CD8-positive, alpha-beta memory T cell (primary cell): ENCODE measurements at places on chromosomes 11 and 22. TPM values are rescaled to one million over a fixed set of nuclear protein-coding genes. Genes with fewer than 3 reads are reported as not detected.

GRCh38 chr11:27218421-27219038, 144.5 kb downstream of the CCDC34 start:
- DNase-seq: no peak
- no peaks in the 10 kb centered on the region for H3K27me3 ChIP-seq
- no peaks in the 10 kb centered on the region for H3K4me1 ChIP-seq
- no peaks in the 10 kb centered on the region for H3K36me3 ChIP-seq
- H3K27ac ChIP-seq: no peak overlapping the region
- H3K4me3 ChIP-seq: no peak overlapping the region

DNA sequence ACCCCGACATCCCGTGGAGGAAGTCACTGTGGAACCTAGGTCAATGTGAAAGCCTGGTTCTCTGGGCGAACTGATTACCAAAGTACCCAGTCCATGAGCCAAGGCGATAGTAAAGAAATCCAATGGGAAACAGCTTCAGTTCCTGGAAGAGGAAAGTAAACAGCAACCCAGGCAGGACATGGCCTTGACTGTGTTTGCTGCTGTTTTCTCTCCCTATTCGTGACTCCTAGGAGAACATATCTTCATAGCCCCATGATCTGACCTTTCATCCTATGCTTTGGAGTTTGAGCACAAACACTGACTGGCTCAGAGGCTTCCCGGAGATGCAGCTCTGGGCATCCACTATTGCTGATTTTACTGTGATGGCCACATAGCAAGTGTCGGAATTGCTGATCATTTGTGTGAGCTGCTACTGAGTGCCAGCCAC, 45.1 kb downstream of the LRFN4 start:
- H3K4me1 ChIP-seq: no peaks in the 10 kb centered on the region
- no peak overlapping the region for H3K27ac ChIP-seq
- DNase-seq: no peak
- no peak overlapping the region for H3K4me3 ChIP-seq

DNA sequence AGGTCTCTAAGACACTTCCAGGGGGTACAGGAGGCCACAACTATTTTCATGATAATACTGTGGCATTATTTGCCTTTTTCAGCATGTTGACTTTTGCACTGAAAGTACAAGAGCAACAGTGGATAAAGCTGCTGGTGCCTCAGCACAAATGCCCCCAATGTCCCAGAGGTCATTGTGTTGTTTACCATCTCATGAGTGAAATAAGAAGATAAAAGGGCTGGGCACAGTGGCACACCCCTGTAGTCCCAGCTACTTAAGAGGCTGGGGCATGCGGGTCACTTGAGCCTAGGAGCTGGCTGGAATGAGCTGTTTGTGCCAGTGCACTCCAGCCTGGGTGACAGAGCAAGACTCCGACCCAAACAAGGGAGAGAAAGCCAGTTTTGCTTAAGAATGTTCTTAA, 72.6 kb upstream of the RAB1B start:
- DNase-seq: no peak
- H3K27me3 ChIP-seq: no peaks in the 10 kb centered on the region
- H3K4me3 ChIP-seq: no peak overlapping the region

DNA sequence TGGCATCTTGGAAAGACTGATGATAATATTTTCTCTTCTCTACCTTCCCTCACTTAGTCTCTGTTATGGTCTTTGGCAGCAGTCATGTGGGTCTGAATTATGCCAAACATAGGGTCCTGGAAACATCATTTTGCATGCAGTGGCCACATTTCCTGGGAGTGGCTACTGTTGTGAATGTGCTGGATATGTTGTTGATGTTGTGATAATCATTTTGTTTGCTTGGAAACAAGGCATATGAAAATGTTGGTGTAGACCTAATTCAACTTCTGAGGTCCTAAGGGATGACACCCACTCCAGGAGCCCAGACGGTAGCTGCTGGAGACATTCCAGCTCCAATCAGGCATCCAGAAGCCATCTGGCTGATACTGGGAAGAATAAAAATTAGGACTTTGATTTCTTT, 109.7 kb downstream of the DCDC1 start:
- H3K4me1 ChIP-seq: no peaks in the 10 kb centered on the region
- H3K36me3 ChIP-seq: no peaks in the 10 kb centered on the region
- no peak for DNase-seq
- H3K27ac ChIP-seq: no peak overlapping the region
- no peaks in the 10 kb centered on the region for H3K27me3 ChIP-seq

GRCh38 chr11:24872186-24872585, 375.3 kb downstream of the LUZP2 start:
- H3K4me1 ChIP-seq: no peaks in the 10 kb centered on the region
- no peaks in the 10 kb centered on the region for H3K36me3 ChIP-seq
- DNase-seq: no peak
- H3K27me3 ChIP-seq: no peaks in the 10 kb centered on the region
- H3K4me3 ChIP-seq: no peak overlapping the region

DNA sequence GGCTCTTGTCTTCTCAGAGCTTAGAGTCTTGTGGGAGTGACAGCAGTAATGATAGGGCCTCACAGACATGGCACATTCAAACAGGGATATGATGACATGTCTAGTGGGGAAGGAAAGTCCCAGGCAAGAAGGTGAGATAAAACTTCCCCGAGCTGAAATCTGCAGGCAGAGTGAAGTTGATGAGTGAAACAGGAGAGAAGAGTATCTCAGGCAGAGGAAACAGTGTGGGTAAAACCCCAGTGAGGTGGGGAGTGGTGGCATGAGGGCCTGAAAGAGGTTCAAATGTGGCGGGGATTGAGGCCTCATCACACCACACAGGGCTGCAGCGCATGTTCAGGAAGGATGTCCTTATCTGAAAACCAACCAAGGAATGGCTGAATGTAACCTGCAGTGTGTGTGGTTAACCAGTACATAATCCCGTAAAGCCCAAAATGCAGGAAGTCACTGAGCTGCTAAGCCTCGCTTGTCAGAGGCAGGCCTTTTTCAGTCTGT, 153.8 kb upstream of the E2F8 start:
- H3K4me1 ChIP-seq: no peaks in the 10 kb centered on the region
- H3K27ac ChIP-seq: no peak overlapping the region
- H3K27me3 ChIP-seq: no peaks in the 10 kb centered on the region
- no peak overlapping the region for H3K4me3 ChIP-seq

DNA sequence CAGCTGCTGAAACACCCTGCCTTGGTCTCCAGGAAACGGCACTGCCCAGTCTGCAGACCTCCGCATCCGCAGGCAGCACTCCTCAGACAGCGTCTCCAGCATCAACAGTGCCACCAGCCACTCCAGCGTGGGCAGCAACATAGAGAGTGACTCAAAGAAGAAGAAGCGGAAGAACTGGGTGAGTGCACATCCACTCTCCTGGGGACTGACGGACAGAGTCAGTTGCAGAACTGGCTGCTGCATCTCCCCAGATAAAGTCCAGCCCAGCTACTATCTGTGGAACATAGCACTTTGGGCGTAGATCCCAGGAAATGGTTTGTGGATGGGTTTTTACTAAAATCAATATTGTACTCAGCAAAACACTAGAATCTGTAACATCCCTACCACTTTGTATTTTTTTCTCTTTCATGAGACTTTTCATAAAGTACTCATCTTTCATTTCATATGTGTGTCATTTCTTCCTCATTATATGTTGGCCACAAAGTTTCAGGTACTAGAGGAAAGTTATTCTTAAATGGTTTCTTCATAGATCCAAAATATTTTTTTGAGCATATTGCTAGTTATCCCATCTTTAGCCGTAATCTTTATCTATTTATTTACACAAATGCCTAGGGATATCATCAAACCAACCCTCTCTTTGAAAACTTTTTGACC, 80.1 kb downstream of the DBX1 start:
- H3K27ac ChIP-seq: no peak overlapping the region
- no peaks in the 10 kb centered on the region for H3K27me3 ChIP-seq
- H3K4me3 ChIP-seq: no peak overlapping the region
- DNase-seq: no peak

DNA sequence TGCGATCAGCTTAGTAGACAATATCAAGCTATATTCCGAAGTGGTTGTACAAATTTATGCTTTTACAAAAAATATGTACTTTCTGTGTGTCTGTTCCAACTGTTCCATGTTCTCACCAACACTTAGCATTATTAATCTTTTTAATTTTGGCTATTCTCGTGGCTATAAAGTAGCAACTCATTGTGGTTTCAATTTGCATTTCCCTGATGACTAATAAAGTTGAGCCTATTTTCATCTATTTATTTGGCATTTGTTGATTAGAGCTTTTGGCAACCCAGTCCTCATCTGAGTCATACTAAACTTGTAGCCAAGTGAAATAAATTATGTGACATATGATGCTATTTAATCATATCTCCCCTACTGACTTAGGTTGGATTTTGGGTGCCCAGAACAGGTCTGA, 115.9 kb downstream of the FBXO7 start:
- H3K4me3 ChIP-seq: no peak overlapping the region
- no peak for DNase-seq
- H3K36me3 ChIP-seq: no peaks in the 10 kb centered on the region
- H3K27ac ChIP-seq: no peak overlapping the region
- H3K27me3 ChIP-seq: no peaks in the 10 kb centered on the region

DNA sequence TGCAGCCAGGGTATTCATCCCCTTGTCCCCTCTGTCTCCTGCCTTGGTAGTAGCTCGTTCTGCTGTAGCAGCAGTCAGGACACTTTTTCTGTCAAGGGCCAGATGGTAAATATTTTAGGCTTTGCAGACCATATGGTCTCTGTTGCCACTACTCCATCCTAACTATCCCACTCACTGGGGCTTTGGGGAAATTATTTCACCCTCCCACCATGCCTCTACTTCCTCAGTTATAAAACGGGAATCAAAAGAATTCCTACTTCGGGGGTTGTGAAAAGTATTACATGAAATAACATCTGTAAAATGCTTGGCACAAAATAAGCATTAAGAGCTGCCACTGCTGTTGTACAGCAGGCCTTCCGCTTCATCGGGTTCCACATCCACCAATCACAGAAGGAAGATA, 89.9 kb upstream of the LDLRAD3 start:
- no peak overlapping the region for H3K4me3 ChIP-seq
- DNase-seq: no peak
- no peaks in the 10 kb centered on the region for H3K36me3 ChIP-seq
- H3K4me1 ChIP-seq: no peaks in the 10 kb centered on the region
- H3K27ac ChIP-seq: no peak overlapping the region
- no peaks in the 10 kb centered on the region for H3K27me3 ChIP-seq

DNA sequence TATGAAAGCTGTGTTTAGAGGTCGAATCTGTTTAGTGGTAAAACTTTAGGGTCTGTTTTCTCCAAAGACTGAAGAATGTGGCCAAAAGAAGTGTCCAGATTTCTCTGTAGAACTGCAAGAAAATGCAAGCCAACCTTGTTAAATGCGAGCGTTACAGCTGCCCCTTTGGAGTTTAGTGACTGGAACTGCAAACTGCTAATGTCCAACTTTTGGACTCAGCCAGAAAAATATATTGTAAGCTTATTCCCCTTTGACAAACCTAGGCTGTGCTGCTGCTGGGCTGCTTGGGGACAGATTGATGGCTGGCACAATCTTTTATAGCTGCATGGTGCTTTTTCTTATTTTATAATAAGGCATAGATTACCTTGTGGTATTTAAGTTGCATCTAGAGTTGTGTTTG, 3.9 kb downstream of the TEAD1 start:
- H3K27ac ChIP-seq: no peak overlapping the region
- H3K27me3 ChIP-seq: peaks cover 6% of the 10 kb centered on the region
- no peak overlapping the region for H3K4me3 ChIP-seq
- H3K36me3 ChIP-seq: no peaks in the 10 kb centered on the region
- DNase-seq: no peak
- H3K4me1 ChIP-seq: peaks cover 14% of the 10 kb centered on the region

- peaks cover 44% of the 10 kb centered on the region for H3K27me3 ChIP-seq
- no peak overlapping the region for H3K27ac ChIP-seq
- H3K36me3 ChIP-seq: no peaks in the 10 kb centered on the region
- no peaks in the 10 kb centered on the region for H3K4me1 ChIP-seq
Observed at GRCh38 chr11:31797190-31798056, 13.7 kb downstream of the PAX6 start.

DNA sequence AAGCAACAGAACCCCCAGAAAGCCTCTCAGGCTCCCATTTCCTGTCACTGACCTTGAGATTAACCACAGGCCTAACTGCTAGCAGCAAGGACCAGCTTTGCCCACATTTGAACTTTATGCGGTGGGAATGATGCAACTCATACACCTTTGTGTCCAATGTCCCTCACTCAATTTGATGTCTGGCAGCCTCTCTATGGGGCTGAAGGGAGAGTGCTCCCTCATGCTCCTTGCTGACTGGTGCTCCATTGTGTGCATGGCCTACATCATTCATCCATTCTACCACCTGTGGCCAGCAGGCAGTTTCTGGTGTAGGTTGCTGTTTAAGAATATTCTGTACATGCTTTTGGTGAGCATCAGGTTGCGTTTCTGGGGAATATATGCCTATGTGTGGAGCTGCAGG, 31.9 kb downstream of the KCNQ1OT1 start:
- H3K4me3 ChIP-seq: no peak overlapping the region
- no peaks in the 10 kb centered on the region for H3K36me3 ChIP-seq
- no peaks in the 10 kb centered on the region for H3K4me1 ChIP-seq
- no peak overlapping the region for H3K27ac ChIP-seq
- no peak for DNase-seq
- H3K27me3 ChIP-seq: no peaks in the 10 kb centered on the region

DNA sequence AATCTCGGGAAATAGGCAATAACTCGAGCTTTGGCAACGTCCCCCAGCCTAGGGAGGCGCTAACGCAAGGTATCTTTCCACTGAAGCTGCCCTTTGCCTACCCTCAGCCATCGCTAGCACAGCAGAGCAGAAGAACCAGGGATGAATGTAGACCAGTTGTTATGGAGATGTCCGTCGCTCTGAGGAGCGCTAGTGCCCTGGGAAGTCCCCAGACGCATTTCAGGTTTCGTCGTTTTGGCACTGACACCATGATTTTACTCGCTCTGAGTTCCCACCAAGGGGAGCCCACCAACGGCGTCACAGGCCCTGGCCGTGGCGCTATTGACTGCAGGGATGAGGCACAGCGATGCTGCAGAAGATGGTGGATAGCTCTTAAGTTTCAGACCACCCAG, 22.7 kb upstream of the BDNF start:
- no peaks in the 10 kb centered on the region for H3K4me1 ChIP-seq
- no peak overlapping the region for H3K4me3 ChIP-seq
- H3K27ac ChIP-seq: no peak overlapping the region
- H3K36me3 ChIP-seq: no peaks in the 10 kb centered on the region
- no peak for DNase-seq

Gene TBX1
- not detected for total RNA-seq

Gene CHRNA10
- total RNA-seq: 1.1 TPM

Gene TRIM49
- total RNA-seq: not detected

Gene APOA5
- total RNA-seq: not detected

Gene DDX25
- 0.46 TPM for total RNA-seq
